Colonic mucosa (tissue), 4 donors: ENCODE measurements at places on chromosomes 5 and 9.
A peak's percentile ranks its signal among the peaks of the same experiment; 100 is the strongest.

GRCh38 chr9:96061293-96061987 lies 185.9 kb downstream of the ERCC6L2 start:
- DNase-seq: no peak

DNA sequence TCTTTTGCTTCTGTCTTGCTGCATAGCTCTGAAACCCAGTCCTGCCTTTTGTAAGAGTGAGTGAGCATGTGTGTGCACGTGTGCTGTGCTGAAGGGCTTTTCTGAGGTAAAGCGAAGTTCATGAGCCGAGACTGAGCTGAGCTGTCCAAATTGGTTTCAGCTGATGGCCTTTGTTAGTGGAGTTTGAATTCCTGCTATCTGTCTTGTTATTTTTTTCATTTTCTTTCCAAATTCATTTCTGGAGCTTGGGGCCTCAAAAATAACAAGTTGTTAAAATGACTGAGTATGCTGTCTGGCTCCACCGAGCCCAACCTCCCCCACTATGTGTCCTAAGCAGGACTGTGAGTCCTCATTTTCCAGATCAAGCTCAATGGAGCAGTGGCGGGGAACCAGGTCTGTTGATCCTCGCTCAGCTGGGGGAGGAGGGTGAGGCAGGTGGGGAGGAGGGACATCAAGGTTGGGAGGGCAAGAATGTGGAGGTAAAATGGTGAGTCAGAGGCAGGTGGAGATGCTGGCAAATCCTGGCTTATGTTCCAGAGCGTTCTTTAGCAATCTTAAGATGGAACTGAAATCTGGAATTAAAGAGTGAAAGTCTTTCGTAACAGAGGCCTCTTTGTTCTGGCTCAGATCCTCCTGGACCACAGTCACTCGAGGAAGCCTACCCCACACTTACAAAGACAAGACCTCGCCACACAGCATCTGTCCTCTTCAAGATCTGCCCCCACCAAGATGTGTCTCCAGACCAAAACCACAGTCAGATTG lies 63.9 kb downstream of the SREK1 start:
- no peak for DNase-seq

- DNase-seq: no peak
Measured at GRCh38 chr5:84091127-84091799, 293.4 kb downstream of the EDIL3 start.

DNA sequence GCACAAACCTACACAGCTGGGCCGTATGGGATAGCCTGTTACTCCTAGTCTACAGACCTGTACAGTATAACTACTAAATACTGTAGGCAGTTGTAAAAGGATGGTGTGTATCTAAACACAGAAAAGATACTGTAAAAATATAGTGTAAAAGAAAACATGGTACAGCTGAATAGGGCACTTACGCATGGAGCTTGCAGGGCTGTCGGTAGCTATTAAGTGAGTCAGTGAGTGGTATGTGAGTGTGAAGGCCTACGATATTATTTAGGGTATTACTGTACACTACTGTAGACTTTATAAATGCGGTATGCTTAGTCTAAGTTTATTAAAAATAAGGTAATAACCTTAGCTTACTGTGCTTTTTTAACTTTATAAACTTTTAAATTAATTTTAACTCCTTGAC lies 1.2 kb downstream of the ZCCHC9 start:
- DNase-seq: no peak

- no peak for DNase-seq
Measured at GRCh38 chr5:29897916-29898315, 1295.6 kb upstream of the CDH6 start.

DNA sequence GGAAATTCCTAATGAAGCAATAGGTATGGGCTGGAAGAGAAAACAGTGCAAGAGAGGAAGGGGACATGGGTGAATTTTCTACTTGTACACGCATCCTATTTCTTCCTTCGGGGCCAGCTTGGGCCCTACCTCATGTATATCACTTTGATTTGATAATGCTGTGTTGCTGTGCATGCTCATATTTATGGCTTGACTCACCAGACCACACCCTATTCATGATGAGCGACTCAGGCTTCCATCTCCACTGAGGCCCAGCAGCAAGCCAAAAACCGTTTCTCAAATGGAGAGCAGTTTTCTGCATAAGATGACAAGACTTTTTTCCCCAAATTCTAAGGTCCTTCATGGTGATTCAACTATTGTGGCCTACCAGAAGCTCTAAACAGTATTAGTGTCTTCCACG lies 2039.1 kb upstream of the CDH9 start:
- no peak for DNase-seq

DNA sequence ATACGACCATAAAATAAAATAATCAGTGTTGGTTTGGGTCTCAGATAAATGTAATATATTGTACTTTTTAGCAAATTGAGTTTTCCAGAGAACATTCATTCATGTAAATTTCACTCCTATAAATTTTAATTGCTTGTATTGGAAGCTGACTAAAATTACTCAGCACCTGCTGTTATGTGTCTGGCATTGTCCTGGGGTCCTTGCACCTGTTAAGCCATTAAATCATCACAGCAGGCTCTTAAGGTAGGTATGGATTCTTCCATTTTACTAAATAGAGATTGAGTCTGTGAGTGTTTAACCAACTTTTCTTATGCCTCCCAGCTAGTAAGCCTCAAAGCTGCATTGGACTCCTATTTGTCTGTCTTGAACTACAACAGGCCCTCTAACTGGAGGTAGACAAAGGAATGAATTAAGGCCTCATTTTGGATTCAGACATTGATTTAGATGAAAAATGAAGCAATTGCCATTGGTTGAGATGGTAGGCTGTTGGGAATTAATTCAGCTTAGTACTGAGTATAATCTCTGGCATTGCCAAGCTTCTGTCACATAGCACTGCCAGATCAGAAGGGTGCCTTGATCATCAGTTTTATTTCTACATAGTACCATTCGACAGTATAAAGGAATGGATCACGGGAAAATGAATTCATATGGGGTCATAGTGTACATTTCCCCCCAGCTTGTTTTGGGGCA lies 78.9 kb downstream of the PARP8 start:
- no peak for DNase-seq

GRCh38 chr9:20872340-20872977 lies 159.0 kb downstream of the HACD4 start:
- no peak for DNase-seq

- DNase-seq: no peak
Measured at GRCh38 chr5:163626904-163627434, 121.5 kb downstream of the MAT2B start.

GRCh38 chr5:126516852-126517251 lies 78.2 kb downstream of the ALDH7A1 start:
- no peak for DNase-seq

DNA sequence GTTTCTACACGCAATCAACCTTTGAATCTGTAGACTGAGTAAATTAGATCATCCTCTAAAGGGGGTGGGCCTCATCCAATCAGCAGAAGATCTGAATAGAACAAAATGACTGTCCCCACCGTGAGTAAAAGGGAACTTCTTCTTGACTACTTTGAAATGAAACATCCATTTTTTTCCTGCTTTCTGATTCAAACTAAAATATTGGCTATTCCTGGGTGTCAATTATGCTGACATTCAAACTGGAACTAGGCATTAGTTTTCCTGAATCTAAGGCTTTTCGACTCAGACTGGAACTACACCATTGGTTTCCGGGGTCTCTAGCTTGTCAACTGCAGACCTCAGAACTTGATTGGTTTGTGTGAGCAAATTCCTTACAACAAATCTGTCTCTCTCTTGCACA lies 772.2 kb upstream of the CDH10 start:
- no peak for DNase-seq

DNA sequence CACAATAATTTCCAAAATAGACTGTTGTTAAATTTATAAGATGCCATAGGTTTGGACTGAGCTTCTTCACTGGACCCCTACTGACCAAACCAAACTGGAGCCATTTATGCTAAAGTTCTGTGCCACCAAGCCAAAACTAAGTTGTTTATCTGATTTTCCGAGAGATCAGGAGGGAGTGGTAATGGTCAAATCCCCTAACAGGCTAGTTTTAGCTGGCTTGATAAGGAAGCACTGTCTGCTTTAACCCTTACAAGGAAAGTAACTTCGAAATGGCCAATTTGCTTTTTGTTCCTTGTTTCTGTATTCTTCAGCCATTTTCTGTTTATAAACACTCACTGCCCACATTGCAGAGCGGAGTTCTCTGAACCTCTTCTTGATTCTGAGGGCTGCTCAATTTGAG lies 246.8 kb upstream of the TUT7 start:
- DNase-seq: no peak

DNA sequence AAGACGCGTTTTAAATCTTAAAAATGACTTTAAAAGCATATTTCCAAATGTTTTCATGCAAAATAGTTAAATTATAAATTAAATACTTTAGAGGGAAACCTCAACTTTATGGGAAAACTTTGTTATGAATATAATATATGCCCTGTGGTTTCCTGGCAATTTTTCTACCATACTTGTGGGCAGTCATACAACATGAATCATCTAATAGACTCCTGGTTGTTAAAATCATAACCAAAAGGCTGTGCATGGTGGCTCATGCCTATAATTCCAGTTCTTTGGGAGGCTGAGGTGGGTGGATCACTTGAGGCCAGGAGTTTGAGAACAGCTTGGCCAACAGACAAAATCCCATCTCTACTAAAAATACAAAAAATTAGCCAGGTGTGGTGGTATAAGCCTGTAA lies 18.2 kb downstream of the ATP10B start:
- no peak for DNase-seq

- no peak for DNase-seq
Measured at GRCh38 chr9:89642789-89643188, 38.0 kb downstream of the GADD45G start.

GRCh38 chr5:135169753-135170152 lies 135.7 kb upstream of the PITX1 start:
- no peak for DNase-seq

GRCh38 chr9:35710818-35711500 lies 21.0 kb downstream of the TLN1 start:
- no peak for DNase-seq

GRCh38 chr5:106367281-106367680 lies 1303.5 kb downstream of the EFNA5 start:
- no peak for DNase-seq

- DNase-seq: peak; percentile 51
Measured at GRCh38 chr5:96616801-96617200, 45.4 kb upstream of the CAST start.

GRCh38 chr5:133792655-133793054 lies 175.8 kb downstream of the C5orf15 start:
- DNase-seq: no peak

DNA sequence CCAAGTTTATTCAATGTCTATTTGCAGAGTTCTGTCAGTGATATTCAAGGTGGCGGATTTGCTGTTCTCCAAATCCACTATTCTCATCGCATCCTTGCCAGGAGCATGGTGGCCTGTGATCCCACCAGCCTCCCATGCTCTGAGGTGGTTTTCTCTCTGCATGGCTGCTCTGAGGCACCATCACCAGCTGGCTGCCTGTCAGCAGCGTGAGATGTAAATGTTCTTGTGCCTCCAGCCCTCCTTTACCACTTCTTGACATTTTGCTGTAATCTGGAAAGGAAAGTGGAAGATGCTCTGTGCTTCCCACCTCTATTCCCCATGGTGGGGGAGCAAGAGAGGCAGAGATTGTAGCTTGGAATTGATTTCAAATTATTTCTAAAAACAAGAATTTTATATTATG lies 293.6 kb upstream of the SLC24A2 start:
- DNase-seq: no peak

DNA sequence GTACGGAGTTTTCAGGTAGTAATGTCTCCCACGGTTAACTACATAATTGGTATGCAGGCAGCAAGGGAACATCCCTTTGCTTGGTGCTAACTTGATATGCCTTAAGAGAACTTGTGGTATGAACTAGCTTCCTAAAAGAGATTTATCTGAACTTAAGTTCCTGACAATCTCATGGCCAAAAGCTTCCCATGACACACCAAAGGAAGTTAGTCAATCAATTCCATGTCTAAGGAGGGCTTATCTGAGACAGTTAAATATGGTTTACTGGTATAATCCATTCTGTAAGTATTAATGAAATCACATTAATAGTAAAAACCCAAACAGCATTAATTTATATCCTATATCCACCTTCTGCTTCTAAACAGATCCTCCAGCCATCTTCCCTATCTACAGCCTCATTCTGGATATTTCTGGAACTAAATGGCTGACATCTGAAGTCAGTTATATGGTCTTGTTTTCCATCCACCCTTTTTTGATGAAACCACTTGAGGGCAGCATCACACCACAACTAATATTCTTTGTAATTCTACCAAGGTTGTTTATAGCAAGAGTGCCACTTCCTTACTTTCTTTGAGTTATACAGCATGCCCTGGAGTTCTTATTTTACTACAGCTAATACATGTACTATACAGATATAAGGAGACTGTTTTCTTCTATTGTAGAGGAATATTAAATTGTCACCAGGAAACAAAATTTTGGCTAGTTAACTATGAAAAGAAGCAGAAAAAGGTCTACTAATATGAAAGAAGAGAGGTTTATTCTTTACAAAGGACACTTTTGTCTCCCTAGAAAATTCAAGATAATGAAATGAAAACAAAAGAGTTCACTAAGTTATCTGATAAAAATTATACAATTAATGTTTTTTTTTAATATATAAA lies 34.7 kb downstream of the SHOC1 start:
- peak; percentile 71 for DNase-seq

GRCh38 chr5:149265597-149265996 lies 6.1 kb upstream of the AFAP1L1 start:
- DNase-seq: no peak

- no peak for DNase-seq
Measured at GRCh38 chr9:127923771-127924170, 6.8 kb downstream of the PIP5KL1 start.
